ENCODE measurements at places on chromosomes 2 and 18.

GRCh38 chr18:31736630-31737029 is 24.1 kb downstream of the SLC25A52 start:
- no peak for DNase-seq

DNA sequence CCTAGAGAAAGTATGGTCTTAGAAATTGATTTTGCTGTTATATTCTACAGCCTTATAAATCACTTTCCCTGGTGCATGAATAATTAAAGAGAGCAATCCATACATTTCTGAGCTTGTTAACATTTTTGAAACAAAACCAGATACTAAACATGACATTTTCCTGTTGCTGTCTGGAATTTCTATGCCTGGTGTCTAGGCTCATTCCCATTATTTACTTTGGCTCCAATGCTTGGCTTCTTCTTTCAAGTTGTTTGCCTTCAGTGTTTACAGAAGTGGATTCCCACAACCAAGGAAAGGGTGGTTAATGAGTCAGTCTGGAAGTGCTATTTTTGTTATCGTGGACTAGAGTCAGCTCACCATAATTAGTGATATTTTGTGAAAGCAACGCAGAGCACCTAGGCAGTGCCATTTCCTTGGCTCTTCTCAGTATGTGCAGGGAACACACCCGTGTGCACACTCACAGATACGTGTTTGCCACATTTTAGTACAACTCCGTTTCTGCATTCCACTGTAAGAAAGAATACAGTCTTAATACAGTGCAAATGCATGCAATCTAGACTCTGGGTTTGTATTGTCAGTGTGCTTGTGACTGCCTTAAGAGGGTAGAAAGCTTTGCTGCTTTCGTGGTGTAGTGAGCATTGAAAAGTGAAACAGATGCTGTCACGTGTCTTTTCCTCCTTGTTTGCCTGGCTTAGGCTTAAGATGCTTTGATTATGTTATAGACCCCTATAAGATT is 185.0 kb upstream of the RASGRP3 start:
- DNase-seq: peak; percentile 87

GRCh38 chr2:127698553-127699355 is 2.5 kb upstream of the SFT2D3 start:
- no peak for DNase-seq

DNA sequence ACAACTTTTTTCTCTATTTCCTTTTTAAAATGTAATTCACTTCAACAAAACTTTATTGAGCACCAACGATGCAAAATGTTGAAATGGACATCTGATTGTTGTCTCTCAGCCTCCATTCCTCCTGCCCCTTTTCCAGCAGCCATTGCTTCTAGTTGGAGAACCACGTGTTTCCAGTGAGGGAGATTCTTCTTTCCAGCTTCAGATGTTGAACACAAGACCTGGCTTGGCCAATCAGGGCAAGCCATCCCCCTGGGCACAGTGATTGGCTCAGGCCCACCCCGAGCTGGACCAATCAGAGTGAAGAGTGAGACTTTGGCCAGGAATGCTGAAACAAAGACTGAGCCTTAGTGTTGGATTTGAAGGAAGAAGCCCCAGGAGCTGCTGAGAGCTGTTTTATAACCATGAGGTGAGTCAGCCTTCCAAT is 59.0 kb downstream of the E2F6 start:
- DNase-seq: peak; percentile 92

GRCh38 chr18:49276680-49277079 is 183.8 kb downstream of the DYM start:
- DNase-seq: peak; percentile 10
